NCI-H1436 treated with DMSO at 0.1 percent for 48 hours (cell line): ENCODE measurements at places on chromosomes 6 and 20.

DNA sequence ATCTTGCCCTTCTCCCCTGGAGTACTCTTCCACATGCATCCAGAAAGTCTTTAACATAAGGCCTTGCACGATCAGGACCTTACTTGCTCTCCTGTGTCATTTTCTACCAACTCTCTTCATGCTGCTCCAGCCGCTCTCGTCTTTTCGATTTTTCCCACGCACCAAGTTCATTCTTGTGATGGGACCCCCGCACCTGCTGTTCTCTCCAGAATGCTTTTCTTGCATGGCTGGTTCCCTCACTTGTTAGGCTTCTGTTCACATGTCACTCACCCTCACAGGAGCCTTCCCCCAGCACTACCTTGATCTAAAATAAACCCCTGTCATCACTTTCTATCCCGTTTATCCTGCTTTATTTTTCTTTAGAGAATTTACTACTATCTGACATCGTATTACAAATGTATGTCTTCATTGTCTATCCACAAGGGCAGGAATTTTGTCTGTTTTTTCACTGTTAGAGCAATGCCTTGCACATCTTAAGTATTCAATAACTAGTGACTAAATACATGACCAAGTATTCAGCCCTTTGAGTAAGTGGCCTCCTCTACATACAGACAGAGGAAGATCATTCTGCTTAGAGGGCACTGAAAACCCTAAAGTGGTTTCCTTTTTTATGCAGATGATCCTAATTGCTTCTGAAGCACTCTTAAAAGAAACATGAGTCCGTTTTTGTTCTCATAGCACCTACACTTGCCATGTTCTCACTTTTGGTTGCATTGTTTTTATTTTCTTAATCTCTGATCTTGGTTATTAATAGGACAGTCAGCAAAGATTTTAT lies 166.9 kb downstream of the SLC16A10 start:
- no peak for DNase-seq

- no peak for DNase-seq
These were observed 14.4 kb downstream of the SNPH start for GRCh38 chr20:1280195-1281102.

DNA sequence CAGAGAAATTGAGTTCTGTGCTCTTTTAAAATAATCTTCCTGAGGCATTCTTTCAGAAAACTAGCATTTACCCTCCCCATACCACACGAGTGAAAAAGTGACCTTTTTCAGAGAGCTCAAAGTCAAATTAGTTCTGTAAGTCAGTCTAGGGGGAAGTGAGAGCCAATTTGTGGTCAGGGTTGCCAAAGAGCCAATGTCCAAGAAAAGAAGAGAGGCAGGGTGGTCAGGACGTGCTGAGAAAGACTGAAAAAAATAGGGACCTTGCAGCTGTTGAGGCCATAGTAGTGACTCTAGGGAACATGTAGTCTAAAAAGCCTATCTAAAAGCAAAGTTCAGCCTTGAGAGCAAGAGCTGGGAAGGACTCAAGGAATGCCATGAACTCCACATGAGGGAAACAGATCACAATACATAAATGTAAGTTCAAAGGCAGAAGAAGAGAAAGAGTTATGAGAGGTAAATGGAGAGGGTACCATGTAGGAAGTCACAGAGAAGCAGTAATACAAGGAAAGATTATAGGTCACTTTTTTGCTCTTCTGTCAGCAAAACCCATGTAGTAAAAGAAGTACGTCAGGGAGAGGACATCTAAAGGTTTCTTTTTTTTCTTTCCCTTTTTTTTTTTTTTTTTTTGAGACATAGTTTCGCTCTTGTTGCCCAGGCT lies 565.1 kb upstream of the FLRT3 start:
- DNase-seq = no peak

DNA sequence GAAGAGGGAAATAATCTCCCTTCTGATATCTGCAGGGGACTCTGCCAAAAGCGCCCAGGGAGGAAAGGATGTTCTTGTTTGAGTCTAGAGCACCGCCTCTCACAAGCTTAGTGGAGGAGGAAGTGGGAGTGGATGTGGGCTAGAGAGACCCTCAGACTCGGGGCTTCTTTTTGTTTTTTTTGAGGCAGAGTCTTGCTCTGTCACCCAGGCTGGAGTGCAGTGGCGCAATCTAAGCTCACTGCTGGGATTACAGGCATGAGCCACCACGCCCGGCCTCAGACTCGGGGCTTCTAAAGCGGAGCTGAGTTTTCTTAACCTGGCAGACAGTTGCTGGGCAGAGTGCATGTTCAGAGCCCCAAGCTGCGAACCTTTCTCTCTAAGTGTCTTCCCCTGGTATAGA lies 310.8 kb downstream of the BMP7 start:
- no peak for DNase-seq

- DNase-seq = no peak
These were observed 278.6 kb upstream of the FLRT3 start for GRCh38 chr20:14616003-14616402.

DNA sequence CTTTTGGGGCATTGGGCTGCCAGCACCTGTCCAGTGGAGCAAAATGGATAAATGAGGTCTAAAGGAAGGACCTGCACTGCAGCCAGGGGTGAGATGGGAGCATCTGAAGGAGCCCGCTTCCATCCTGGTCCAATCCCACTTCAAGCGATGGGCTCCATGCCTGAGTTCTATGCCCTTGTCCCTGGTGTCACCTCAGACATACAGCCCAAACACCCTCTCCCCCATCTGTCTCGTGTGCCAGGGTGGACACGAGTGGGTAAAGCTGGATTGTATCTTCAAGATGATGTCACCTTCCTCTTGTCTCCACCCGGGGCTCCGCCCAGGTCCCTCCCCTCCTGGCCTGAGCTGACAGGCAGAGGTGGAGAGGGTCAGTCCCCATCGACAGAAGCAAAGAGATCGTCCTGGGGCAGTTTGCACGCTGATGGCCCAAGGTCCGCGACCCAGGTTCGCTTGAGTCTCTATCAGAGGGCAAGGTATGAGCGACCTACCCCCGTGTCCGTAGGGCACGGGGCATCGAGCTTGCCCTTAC lies 544 bp downstream of the SMIM29 start:
- no peak for DNase-seq

- DNase-seq = no peak
These were observed 9.0 kb upstream of the FAM110A start for GRCh38 chr20:824490-824889.

DNA sequence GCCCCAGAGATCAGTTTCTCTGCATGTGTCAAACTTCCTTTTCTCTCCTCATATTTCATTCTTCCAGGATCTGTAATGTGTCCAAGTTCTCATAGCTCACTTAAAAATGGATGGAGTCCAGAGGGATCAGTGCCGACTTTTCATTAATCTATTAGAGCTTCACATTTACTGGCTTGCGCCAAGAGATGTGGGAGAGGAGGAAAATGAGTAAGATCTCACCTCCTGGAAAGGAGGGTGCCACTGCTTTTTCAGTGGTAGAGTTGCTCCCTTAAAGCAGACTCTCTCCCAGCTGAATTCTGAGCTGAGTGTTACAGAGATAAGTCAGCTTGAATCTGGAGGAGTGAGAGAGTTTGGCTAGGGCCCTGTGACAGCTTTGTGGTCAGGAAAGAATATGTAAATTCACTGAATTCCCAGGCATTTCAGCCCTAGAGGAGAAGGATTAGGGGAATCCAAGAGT lies 175.9 kb downstream of the SOX4 start:
- DNase-seq = no peak

DNA sequence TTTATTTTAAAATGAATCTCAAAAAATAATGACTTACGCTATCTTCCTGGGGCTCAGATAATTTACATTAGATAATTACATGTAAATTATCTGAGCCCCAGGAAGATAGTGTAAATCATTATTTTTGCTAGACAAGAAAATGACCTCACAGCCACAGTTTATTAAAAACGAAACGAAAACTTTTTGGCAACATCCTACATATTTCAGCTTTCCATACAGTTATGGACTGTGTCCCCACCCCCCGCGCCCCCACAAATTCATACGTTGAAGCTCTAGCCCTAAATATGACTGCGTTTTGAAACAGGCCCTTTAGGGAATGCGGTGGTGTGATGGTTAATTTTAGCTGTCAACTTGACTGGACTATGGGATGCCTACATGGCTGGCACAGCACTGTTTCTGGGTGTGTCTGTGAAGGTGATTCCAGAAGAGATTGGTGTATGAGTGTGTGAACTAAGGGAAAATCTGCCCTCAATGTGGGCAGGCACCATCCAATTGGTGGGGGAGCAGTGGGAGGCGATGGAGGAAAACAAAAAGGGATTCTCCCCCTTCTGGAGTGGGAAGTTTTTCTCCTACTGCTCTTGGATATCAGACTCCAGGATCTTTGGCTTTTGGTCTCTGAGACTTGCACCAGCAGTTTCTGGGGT lies 52.6 kb downstream of the TRPC4AP start:
- no peak for DNase-seq

- DNase-seq = no peak
These were observed 122.0 kb upstream of the NRSN1 start for GRCh38 chr6:24004062-24004461.

DNA sequence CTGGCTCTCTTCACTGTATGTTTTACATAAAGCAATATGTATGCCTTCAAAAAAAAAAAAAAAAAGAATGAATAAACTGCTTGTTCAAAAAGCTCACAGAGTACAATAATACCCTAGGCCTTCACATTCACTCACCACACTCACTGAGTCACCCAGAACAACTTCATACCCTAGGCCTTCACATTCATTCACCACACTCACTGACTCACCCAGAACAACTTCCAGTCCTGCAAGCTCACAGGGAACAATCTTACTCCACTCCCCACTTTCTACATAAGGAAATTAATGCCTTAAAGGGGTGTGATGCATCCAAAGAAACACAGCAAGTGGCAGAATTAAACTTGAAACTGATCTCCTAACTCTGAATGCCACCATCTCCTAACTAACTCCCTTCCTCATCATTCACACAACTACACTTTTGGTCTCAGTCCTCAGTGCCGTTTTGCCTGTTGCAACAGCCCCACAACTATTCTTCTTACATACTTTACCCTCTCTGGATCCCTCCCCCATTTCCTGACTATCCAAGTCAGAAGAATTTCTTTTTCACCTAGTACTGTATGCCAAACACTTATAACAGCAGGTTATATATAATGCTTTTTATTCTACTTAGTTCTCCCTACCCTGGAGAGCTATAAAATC lies 34.2 kb downstream of the NHSL1 start:
- DNase-seq = no peak

DNA sequence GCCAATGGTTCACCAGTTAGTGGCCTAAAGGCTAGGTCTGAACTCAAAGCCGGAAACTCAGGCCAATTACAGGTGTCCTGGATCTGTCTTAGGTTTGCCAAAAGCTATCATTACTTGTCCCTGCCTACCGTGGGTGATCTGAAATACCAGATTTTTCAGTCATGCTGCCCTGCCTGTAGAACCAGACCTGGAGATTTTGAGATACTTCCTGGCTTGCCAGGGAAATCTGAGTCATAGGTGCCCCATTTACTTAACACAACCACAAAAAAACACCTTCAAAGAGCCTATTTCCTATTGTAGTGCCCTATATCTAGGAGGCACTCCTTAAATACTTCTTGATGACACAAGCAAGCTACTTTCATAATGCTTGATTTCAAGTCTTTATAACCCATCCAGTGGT lies 13.9 kb upstream of the RANBP9 start:
- DNase-seq = no peak

- no peak for DNase-seq
These were observed 57.6 kb downstream of the NUDT3 start for GRCh38 chr6:34334796-34335416.

DNA sequence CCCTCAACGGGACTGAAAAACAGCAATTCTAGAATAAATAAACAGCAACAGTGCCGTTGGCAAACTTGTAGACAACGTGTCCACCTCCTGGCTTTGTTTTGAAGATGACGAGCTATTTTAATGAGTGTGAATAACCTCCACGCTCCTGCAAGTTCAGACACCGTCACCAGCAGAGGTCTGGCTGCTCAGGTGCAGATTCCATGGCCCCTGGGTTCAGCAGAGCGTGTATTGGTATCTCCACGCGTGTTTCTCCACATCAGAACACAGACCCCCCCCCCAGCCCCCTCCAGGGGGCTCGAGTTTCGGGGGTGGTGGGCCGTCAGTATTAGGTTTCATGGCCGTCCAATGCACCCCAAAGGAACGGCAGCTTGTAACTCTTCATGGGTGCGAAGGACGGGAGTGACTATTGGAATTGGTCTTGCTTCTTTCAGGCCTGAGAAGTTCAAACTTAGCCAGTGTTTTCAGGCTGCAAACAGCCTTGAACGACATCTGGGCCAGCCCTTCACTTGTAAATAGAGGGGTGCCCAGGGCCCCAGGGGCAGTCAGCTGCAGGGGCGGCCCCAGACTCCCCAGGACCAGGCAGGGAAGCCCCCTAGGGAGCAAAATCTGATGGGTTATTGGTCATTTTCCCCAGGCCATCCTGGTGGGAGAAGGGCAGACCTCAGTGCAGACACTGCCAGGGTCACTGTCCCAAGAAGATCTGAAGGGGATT lies 308.6 kb downstream of the TAF4 start:
- no peak for DNase-seq

DNA sequence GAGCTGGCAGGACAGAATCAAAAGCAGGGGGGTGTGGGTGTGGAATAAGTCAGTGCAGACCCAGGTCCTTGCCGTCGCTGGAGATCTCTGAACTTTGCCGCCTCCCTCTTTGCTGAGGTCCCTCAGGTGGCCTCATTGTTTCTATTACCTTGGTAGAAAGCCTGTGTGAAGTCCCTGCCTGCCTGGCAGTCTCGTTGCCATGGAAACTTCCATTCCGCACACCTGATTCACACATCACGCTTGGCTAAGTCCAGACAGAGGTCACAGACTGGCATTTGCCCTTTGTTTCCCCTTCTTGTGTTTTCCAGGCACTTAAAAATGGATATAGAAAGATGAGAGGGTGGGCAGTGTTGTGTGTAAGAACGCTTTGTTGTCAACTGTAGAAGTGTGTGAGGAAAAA lies 260.6 kb downstream of the PRL start:
- DNase-seq = no peak

DNA sequence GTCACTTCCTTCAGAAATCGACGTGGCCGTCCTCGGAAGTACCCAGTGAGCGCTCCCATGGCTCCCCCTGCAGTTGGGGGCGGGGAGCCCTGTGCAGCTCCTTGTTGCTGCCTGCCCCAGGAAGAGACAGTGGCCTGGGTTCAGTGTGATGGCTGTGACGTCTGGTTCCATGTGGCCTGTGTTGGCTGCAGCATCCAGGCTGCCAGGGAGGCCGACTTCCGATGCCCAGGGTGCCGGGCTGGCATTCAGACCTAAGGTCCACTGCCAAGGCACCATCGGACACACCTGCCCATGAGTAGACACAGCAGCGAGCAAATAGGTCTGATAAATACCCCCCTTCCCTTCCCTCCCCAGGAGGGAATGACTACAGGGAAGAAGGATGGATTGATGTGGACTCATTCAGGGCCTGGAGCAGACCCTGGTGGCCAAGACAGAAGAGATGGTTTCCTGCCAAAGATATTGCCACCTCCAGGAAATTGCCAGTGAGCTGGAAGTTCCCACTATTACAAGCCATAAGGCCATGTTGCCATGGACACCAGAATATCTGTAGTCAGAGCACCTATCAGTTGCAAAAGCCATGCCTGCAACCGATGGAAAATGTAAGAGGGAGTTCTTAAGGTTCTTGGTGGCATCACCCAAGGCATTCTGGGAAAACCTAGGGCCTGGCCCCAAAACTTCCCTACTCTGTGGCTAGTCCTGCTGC lies 4.2 kb downstream of the TCF19 start:
- no peak for DNase-seq

GRCh38 chr20:23246717-23247664 lies 103.6 kb upstream of the NXT1 start:
- no peak for DNase-seq
